ENCODE measurements at places on chromosomes 3 and 15. TPM values are rescaled to one million over a fixed set of nuclear protein-coding genes. Genes with fewer than 3 reads are reported as not detected.

PRSS50 gene
- 0.11 TPM for total RNA-seq

DNA sequence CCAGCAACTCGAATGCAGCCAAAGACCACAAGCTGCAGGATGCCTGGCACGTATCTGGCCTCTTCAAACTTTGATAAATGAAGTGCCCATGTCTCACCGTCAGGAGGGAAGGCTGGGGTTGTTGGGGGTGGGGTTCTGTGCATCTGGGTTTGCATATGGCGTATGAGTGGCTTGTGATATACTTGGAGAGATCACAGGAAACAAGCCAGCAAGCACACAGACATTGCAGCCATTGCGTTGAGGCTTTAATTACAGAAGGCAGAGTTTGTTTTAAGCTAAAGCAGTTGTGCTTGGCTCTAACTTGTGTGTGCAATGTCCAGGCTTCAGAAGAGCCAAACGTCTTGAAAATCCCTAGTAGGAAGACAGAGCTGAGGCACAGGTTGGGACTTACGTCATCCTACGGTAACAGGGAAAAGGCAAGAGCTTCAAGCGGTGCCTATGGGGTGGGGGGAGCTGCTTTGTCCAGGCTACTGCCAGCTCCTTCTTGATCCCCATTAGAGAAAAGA lies 109.2 kb downstream of the ASB7 start:
- no peak for DNase-seq

- DNase-seq = no peak
These were observed 323.9 kb upstream of the IGF1R start for GRCh38 chr15:98324341-98324970.

DNA sequence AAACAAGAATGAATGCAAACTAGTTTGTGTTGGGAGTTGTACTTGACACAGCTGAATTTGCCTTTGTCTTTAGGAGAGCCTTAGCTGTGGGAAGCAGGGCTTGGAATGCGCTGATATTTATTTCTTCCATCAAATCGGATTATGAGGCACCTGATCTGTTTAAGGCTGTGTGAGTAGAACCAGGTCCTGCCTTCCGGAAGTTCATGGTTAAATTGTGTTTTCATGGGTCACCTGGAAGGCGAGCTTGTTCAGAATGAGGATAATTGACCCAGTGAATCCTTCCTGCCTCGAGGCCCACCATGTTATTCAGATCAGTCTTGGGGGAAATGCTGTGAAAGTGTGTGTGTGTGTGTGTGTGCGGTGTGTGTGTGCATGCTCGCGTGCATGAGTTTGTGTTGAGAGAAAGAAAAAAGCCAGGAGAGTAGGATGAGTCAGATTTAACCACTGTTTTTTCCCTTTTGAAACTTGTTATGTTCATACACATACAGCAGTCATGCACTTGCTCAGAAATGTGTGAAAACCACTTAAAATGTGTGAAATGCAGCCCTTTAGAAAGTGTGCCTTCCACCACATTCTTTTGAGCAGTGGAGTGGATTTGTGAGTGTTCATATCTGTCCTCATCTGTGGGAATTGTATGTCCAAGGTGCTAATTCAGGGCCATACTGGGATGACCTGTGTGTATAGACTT lies 36.7 kb downstream of the SMAD3 start:
- no peak for DNase-seq

GRCh38 chr3:196246612-196247308 lies 30.4 kb downstream of the SLC51A start:
- DNase-seq = no peak

DNA sequence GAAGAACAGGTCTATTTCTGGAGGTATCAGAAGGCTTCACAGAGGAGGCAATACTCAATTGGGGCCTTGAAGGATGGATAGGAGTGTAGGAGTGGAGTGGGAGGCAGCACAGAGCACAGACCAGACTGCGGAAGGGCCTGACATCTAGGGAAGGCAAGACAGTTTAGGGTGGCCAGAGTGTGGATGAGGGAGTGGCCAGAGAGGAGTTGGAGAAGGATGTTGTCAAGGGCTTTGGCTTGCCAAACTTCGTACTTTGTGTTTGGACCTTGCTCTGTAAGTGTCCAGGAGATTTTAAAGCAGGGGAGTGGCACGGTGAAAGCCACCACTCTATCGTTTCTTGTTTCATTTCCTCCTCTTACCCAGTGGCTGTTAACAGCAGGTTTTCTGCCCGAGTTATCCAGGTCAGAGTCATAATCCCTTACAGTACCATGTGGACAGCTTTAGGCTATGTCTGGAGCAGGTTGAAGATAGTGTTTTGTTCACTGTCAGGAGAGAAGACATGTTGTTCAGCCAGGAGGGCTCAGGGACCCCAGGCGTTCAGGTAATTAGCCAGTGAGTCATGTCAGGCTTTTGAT lies 12.3 kb downstream of the SMAD3 start:
- DNase-seq = no peak

ESYT3 gene
- total RNA-seq = 1.4 TPM

DNA sequence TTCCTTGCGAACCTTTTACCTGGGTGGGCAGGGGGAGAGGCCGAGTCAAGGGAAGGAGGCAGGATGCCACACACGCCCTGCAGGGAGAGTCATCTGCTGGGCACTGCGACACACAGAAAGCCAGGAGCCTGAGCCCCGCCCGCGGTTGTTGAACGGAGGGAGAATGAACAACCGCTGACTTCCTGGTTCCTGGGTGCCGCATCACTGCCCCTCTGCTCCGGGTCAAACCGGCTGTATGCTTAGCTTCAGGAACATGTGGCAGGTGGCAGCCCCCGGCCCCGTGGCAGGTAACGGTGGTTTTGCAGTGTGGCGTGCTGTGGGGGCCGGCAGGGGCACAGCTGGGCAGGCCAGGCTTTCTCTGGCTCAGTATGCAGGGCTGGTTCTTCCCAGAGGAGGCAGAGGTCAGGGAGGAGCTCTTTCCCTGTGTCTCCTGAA lies 33.4 kb downstream of the APBA2 start:
- DNase-seq = no peak

GOLGA6L7 gene
- not detected for total RNA-seq

DNA sequence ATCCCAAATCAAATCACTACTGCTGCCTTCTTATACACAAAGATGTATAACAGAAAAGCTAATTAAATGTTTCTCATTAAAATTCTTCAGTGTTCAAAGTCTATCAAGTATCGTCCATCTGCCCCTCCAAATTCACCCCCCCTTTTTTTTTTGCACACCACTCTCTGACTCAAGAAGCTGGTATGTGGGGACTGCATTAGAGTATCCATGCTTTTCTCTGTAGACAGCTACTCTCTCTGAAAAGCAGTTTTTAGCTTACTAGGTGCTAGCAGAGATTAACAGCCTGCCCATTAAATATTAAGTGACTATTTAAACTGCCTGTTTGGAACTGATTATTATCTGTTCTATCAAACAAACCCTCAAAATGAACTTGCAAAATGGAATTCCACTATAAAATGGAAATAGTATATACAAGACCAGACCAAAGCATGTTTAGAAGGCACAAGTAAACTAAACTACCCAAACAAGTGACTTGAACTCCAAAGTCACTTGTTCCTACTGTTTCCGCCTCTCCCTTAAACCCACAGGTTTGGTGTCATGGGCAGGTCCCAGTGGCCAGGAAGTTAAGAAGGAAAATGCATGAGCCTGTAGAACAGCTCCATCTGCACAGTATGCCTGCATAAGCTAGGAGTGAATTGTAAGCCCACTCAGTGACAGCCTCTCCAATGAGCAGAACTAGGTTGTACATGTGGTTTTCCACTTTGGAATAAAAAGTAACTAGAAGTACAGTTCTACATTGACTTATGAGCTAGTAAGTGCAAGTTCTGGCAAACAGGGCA lies 32.5 kb downstream of the GBE1 start:
- DNase-seq = no peak

GRCh38 chr15:76147906-76148570 lies 88.3 kb downstream of the TMEM266 start:
- no peak for DNase-seq

GRCh38 chr15:39009740-39010139 lies 445.1 kb upstream of the RASGRP1 start:
- no peak for DNase-seq

MINAR1 gene
- 0.05 TPM for total RNA-seq

GRCh38 chr3:69273896-69274295 lies 112.0 kb downstream of the FRMD4B start:
- DNase-seq = no peak

GRCh38 chr3:52054661-52055511 lies 1.5 kb downstream of the DUSP7 start:
- DNase-seq = no peak

THOC7 gene
- 79.1 TPM for total RNA-seq

DNA sequence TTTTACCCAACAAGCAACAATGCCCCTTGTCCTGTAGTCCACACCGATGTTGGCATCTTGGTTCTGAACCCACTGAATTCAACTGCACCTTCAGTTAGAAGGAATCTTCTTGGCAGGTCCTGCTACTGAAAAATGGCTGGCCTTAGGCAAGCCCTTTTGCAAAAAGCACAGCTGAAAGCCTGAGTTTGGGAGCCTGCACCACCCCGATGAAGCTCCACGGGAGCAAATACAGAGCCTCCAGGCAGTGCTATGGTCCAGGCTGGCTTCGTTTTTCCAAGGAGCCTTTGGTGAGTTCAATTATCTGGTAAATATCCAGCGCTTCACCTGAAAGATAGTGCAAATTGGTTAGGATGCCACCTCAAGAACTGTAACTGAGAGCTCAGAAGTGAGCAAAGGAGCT lies 18.1 kb downstream of the POLG start:
- no peak for DNase-seq

- no peak for DNase-seq
These were observed 345.5 kb downstream of the CHL1 start for GRCh38 chr3:542021-542420.

DNA sequence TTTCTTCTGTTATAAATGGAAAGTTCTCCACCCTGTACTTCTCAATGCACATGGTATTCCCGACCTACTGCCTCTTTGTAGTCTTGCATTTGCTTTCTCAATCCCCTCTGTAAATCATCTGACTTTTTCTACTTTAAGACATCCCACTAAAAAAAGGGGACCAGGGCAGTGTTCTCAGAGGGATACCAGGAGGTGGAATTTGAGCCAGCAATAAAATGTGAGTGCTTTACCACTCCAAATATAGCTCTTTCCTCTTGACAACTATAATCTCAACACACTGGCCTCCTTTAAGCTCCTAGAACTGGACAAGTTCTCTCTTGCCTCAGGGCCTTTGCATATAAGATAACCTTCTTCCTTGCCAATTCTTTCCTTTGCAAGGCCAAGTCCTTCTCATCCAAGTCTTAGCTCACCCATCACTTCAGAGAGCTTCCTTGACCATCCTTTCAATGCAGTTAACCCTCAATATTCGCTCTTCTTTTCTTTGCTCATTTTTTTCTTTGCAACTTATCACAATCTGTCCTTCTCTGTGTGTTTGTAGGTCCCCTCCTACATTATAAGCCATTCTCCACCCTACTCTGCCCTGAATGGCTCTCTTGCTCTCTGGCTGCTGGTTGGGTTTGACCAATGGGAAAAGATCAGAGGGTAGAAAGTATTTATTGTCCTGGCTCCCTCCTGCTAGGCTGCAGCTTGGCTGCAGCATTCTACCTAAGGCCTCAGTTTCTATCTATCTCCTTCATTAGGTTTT lies 93.4 kb downstream of the PRICKLE2 start:
- DNase-seq = no peak

DNA sequence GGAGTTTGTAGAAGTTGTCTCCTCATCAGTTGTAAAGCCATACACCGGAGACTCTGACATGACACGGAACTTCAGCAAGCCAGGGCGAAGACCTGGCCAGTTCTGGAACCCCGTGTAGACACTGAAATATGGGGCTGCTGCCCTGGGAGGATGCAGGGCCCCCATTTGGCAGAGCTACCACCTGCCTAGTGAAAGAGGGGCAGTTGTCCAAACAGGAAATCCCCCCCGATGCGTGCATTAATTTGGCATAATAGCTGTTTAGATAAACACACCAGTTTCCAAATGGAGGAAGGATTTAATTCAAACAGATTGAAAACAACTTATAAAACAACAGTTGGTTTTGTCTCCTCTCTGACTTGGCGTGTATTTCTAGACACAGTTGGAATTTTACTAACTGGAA lies 357.2 kb downstream of the GABRG3 start:
- DNase-seq = no peak

All from Right ventricle myocardium inferior (tissue), 1 donor.